HT1080 (cell line): ENCODE measurements at places on chromosomes 4 and X.

GRCh38 chr4:41598580-41598979 is 60.6 kb downstream of the LIMCH1 start:
- DNase-seq: no peak

DNA sequence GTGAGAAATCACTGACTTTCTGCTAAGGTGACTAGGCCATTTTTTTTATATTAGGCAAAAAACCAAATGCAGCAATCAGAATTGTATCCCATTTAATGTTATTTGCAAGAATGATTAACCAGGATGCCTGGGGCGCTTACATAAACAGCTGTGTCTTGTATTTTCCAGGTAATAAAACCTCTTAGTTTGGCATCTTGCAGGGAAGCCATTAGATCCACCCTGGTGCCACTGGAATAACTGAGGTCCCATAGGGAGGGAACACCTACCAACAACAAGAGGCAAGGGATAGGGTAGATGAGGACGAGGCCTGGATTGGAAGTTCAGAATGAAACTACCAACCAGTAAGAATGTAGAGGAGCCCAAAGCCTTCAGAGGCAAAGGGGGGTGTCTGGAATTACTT is 288.3 kb downstream of the ARHGAP24 start:
- DNase-seq: no peak

DNA sequence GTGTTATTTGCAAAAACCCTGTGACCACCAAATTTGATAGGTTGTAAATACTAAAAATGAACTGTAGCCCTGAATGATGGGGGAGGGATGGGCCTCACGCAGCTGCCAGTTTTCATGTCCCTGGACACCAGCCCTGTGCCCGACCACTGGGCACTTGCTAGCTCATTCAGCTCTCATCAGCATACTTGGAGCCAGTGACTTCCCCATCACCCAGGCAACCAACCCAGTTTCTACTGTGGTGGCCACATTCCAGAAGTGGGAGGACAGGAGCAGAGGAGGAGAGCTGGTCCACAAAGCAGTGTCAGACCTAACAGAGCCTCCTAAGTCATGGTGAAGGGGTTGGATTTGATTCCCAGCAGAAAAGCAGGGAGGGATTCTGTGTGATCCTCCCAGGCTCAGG is 128.2 kb downstream of the CPEB2 start:
- DNase-seq: peak; percentile 5

DNA sequence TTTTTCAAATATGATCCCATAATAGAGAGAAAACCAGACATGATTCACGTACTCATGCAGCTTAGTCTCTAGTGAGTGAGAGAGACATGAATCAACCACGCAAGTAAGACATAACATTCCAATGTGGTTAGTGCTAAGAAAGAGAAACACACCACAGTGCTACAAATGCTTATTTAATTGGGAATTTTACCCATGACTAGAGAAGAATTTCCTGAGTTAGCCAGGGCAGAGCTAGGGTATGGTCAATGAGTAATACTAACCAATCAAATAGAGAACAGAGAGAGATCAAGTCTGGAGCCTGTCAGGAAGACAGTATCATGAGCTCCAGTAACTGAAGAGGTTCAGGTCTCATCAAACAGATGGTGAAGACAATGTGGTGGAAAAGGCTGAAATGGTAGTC is 495.2 kb downstream of the PDGFC start:
- peak; percentile 98 for DNase-seq

DNA sequence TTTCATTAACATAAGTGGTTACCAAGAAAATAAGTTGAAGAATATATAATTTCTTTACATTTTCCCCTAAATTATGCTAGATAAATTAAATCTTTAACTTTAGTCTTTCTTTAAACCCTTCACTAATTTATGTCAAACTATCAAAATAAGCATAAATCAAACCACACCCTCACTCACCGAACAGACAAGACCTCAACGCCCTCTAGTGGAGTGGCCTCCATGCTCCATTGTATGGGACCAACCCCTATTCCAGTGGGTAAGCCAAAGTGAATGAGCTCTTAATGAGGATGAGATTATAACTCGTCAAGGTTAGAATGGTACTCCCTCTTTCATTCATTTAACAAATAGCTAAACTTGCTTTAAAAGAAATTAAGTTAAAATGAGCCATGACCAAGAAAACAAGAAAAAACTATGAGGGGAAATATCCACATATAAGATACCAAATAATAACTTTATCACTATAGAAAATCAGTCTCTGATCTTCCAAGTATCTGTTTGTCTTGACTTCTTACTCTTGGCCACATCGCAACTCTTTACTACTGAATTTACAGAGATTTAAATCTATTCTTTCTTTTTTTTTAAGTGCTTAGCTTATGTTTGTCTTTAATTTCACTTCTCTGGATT is 15.6 kb upstream of the BBS12 start:
- DNase-seq: peak; percentile 67

- DNase-seq: no peak
Observed at GRCh38 chr4:48596336-48596735, 106.3 kb downstream of the ZAR1 start.

GRCh38 chrX:48897625-48898306 is at the start of the genes PQBP1 and TIMM17B:
Gene PQBP1, plus strand, starts transcription at chrX:48897930. Its CDS starts 580 bp downstream, at chrX:48898510.
Gene TIMM17B, minus strand, starts transcription at chrX:48897768. Its CDS starts 19 bp downstream, at chrX:48897749.
- DNase-seq: peak; percentile 93

- no peak for DNase-seq
Observed at GRCh38 chr4:7631288-7632014, 196.7 kb upstream of the PSAPL1 start.

DNA sequence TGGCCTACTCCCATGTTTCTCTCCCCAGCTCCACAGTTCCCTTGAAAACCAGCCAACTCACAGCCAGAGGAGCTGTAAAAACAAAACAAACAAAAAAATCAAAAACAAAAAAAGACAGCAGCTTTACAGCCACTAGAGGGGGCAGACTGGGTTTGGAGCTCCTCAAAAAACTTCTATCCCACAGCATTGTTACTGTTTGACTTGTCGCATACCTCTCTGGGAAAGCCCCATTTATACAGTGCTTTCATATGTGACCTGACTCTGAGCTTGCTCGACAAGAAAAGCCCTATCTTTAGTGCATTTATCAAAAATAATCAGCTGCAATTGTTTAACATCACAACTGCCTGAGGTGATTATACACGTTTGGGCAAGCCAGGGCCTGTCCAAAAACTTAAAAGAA is 21.6 kb downstream of the TSPAN6 start:
- peak; percentile 71 for DNase-seq

- no peak for DNase-seq
Observed at GRCh38 chrX:53373307-53373706, 49.1 kb downstream of the SMC1A start.
